GM23248 (cell line): ENCODE measurements at places on chromosomes 7 and 10. TPM values are rescaled to one million over a fixed set of nuclear protein-coding genes. Genes with fewer than 3 reads are reported as not detected.

The MEPCE gene
- 24.2 and 27.2 TPM in 2 replicates for total RNA-seq

GRCh38 chr10:119325131-119325530 lies 117.8 kb downstream of the GRK5 start:
- no peaks in the 10 kb centered on the region for H3K27me3 ChIP-seq
- H3K4me1 ChIP-seq = no peaks in the 10 kb centered on the region
- H3K27ac ChIP-seq = no peak overlapping the region
- no peak overlapping the region for H3K4me3 ChIP-seq

GRCh38 chr7:133934262-133934976 lies 192.7 kb upstream of the LRGUK start:
- no peak overlapping the region for H3K27ac ChIP-seq
- no peak overlapping the region for H3K4me3 ChIP-seq
- no peaks in the 10 kb centered on the region for H3K36me3 ChIP-seq
- H3K27me3 ChIP-seq = no peaks in the 10 kb centered on the region

The OR13A1 gene
- total RNA-seq = not detected in 2 replicates

The BICC1 gene
- total RNA-seq = 80.5 and 86.8 TPM in 2 replicates

The BTBD16 gene
- not detected in 2 replicates for total RNA-seq

The CTTNBP2 gene
- not detected in 2 replicates for total RNA-seq

GRCh38 chr10:13712837-13713581 lies 126.2 kb downstream of the PRPF18 start:
- no peaks in the 10 kb centered on the region for H3K27me3 ChIP-seq
- DNase-seq = peak; percentile 98
- peak overlapping the region; percentile 7; the same call in 1 of the 2 replicates for H3K4me3 ChIP-seq
- H3K4me1 ChIP-seq = peaks cover 61% of the 10 kb centered on the region

- H3K27me3 ChIP-seq = no peaks in the 10 kb centered on the region
- H3K36me3 ChIP-seq = no peaks in the 10 kb centered on the region
- H3K27ac ChIP-seq = no peak overlapping the region
- peaks cover 14% of the 10 kb centered on the region for H3K4me1 ChIP-seq
- H3K4me3 ChIP-seq = no peak overlapping the region
Observed at GRCh38 chr10:48378675-48379074, 72.2 kb downstream of the MAPK8 start.

GRCh38 chr10:27658788-27659187 lies 86.8 kb downstream of the MKX start:
- peaks cover 51% of the 10 kb centered on the region for H3K4me1 ChIP-seq
- DNase-seq = peak; percentile 90
- no peaks in the 10 kb centered on the region for H3K27me3 ChIP-seq
- no peak overlapping the region for H3K4me3 ChIP-seq
- 0 out of 2 replicates have a peak overlapping the region, but pooled peaks have one; percentile 18 for H3K27ac ChIP-seq

The HOXA9 gene
- total RNA-seq = 32.1 and 43.7 TPM in 2 replicates
